ENCODE measurements at places on chromosomes 7 and 10.

- DNase-seq, result no peak
Observed at GRCh38 chr7:4195660-4196059, 486.4 kb upstream of the FOXK1 start.

DNA sequence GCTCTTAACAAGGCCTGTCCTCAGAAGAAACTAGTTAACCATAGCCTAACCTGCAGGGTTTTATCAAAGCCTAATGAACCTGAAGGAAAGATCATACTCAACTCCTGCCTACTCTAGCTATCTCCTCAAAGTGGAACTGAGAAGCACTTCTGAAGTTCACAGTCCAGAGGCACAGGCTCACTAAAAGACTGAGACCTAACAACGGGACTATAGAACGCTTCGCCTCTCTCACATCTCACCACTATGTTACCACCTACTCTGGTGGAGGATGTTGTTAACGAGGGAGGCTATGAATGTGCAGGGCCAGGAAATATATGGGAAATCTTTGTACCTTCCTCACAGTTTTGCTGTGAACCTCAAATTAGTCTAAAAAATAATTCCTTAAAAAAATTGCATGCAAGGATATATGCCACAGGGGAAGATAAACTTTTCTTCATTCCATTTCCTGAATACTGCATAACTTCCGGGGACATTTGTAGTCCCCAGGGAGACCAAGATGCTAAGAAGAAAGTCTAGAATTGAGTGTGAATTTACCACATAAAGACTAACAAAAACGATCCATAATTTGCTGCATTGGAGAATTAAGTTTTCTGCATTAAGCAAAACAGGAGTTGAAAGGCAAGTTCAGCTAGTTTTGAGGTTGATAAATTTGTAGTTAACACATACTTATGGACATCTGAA lies 21.6 kb downstream of the LIPJ start:
- DNase-seq, result no peak

GRCh38 chr7:18046601-18047000 lies 19.0 kb upstream of the PRPS1L1 start:
- DNase-seq, result no peak

GRCh38 chr7:31893365-31893764 lies 176.8 kb downstream of the PDE1C start:
- no peak for DNase-seq

DNA sequence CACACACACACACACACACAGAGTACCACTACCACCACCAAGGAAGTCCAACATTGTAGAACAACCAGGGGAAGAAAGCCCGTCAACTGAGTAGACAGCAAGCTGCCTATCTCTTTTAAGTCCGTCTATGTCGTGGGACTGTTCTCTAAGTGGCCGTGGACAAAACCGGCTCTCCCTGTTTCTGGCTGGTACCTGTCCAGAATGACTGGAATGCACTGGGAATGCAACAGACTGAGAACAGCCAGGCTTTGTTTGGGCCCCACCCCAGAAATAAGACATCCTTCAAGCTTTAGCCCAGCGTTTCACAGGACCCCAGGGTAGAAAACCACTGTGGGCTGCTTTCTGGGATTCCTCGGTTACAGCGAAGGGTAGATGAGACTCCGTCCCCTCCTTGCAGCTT lies 203.6 kb downstream of the TCERG1L start:
- DNase-seq, result no peak

Data from NCI-H460 (cell line).